ENCODE measurements at places on chromosomes 2 and 18. TPM values are rescaled to one million over a fixed set of nuclear protein-coding genes. Genes with fewer than 3 reads are reported as not detected.

IFIH1 gene
- 4.8 TPM for total RNA-seq

UPP2 gene
- total RNA-seq: 0.69 TPM

DPP4 gene
- total RNA-seq: 0.46 TPM

PLGLB2 gene
- total RNA-seq: 1.6 TPM

RNF25 gene
- total RNA-seq: 27.9 TPM

TMEFF2 gene
- 55.4 TPM for total RNA-seq

SERPINB13 gene
- under 0.01 TPM for total RNA-seq

KLHL29 gene
- 16.1 TPM for total RNA-seq

IRS1 gene
- 10.8 TPM for total RNA-seq

TRAK2 gene
- 57.7 TPM for total RNA-seq

MREG gene
- 4.6 TPM for total RNA-seq

POU3F3 gene
- 87.0 TPM for total RNA-seq

CHRNG gene
- total RNA-seq: not detected

BMP10 gene
- not detected for total RNA-seq

SP3 gene
- total RNA-seq: 143 TPM

FTCDNL1 gene
- total RNA-seq: 4.8 TPM

CCDC148 gene
- total RNA-seq: 26.3 TPM

CNTNAP5 gene
- 66.2 TPM for total RNA-seq

COLEC11 gene
- total RNA-seq: 1.2 TPM

MOB1A gene
- total RNA-seq: 52.4 TPM

ACMSD gene
- total RNA-seq: not detected

SLC9A4 gene
- total RNA-seq: 0.69 TPM

CHMP1B gene
- total RNA-seq: 49.8 TPM

ERICH2 gene
- 1.6 TPM for total RNA-seq

MLPH gene
- total RNA-seq: 0.69 TPM

GCG gene
- total RNA-seq: not detected

ANKRD53 gene
- 0.92 TPM for total RNA-seq

IL18RAP gene
- total RNA-seq: not detected

IGFBP5 gene
- 59.3 TPM for total RNA-seq

FAM237A gene
- total RNA-seq: 0.46 TPM

DSG4 gene
- total RNA-seq: not detected

AQP4 gene
- total RNA-seq: 549 TPM

KRTCAP3 gene
- 0.46 TPM for total RNA-seq

RAD51AP2 gene
- total RNA-seq: 1.2 TPM

RNF138 gene
- total RNA-seq: 60.7 TPM

KCNF1 gene
- total RNA-seq: 19.6 TPM

OSR1 gene
- total RNA-seq: 2.5 TPM

MAL gene
- not detected for total RNA-seq

SERPINB11 gene
- not detected for total RNA-seq

ZNF396 gene
- 5.8 TPM for total RNA-seq

ARHGAP15 gene
- 3.2 TPM for total RNA-seq

PRKAG3 gene
- total RNA-seq: not detected

RAMP1 gene
- total RNA-seq: 29.3 TPM

HNRNPLL gene
- total RNA-seq: 98.7 TPM

CDH20 gene
- total RNA-seq: 20.8 TPM

CYRIA gene
- total RNA-seq: 79.6 TPM

PPP1R1C gene
- total RNA-seq: 3.9 TPM

CIB4 gene
- total RNA-seq: not detected

BAZ2B gene
- 166 TPM for total RNA-seq

CPO gene
- total RNA-seq: not detected

TTN gene
- total RNA-seq: 2.3 TPM

APCDD1 gene
- 26.8 TPM for total RNA-seq

WNT10A gene
- total RNA-seq: 0.46 TPM
